Epithelial cell of umbilical artery (primary cell): ENCODE measurements at places on chromosomes 6 and 20. TPM values are rescaled to one million over a fixed set of nuclear protein-coding genes. Genes with fewer than 3 reads are reported as not detected.

SMIM13 gene
- 15.3 and 16.3 TPM in 2 replicates for total RNA-seq

CYP24A1 gene
- total RNA-seq = not detected in 2 replicates

SPTLC3 gene
- total RNA-seq = under 0.01 and 2.9 TPM in 2 replicates

MLN gene
- not detected in 2 replicates for total RNA-seq

TCF15 gene
- 0.32 and 2.0 TPM in 2 replicates for total RNA-seq

ZC2HC1B gene
- total RNA-seq = not detected in 2 replicates

MUC21 gene
- not detected in 2 replicates for total RNA-seq

AKAP7 gene
- 2.3 and 3.6 TPM in 2 replicates for total RNA-seq

PPDPF gene
- total RNA-seq = 13.0 and 17.5 TPM in 2 replicates

PGC gene
- total RNA-seq = not detected in 2 replicates

GPX5 gene
- total RNA-seq = not detected in 2 replicates

FOXP4 gene
- total RNA-seq = 1.9 and 2.9 TPM in 2 replicates

BMP2 gene
- 10.2 and 15.6 TPM in 2 replicates for total RNA-seq

TINAG gene
- 0.32 TPM in 1 of 2 replicates, not detected in the other for total RNA-seq

RAET1G gene
- 0.30 TPM in 1 of 2 replicates, not detected in the other for total RNA-seq

FAM83B gene
- total RNA-seq = not detected in 2 replicates

PRKN gene
- total RNA-seq = 0.15 and 0.97 TPM in 2 replicates

SPO11 gene
- not detected in 2 replicates for total RNA-seq

TTI1 gene
- total RNA-seq = 15.6 and 21.4 TPM in 2 replicates

RAB44 gene
- not detected in 2 replicates for total RNA-seq

PLCB4 gene
- total RNA-seq = 1.6 and 3.6 TPM in 2 replicates

MATN4 gene
- total RNA-seq = not detected in 2 replicates

MRAP2 gene
- 12.3 and 18.8 TPM in 2 replicates for total RNA-seq

MMP24 gene
- total RNA-seq = 0.32 and 0.46 TPM in 2 replicates

LY6G6D gene
- not detected in 2 replicates for total RNA-seq

C20orf96 gene
- total RNA-seq = 1.6 and 4.7 TPM in 2 replicates

PRDM13 gene
- not detected in 2 replicates for total RNA-seq
